SK-N-SH treated with all-trans-retinoic acid at 6 μM for 48 hours (cell line): ENCODE measurements at places on chromosomes 7 and 10.

DNA sequence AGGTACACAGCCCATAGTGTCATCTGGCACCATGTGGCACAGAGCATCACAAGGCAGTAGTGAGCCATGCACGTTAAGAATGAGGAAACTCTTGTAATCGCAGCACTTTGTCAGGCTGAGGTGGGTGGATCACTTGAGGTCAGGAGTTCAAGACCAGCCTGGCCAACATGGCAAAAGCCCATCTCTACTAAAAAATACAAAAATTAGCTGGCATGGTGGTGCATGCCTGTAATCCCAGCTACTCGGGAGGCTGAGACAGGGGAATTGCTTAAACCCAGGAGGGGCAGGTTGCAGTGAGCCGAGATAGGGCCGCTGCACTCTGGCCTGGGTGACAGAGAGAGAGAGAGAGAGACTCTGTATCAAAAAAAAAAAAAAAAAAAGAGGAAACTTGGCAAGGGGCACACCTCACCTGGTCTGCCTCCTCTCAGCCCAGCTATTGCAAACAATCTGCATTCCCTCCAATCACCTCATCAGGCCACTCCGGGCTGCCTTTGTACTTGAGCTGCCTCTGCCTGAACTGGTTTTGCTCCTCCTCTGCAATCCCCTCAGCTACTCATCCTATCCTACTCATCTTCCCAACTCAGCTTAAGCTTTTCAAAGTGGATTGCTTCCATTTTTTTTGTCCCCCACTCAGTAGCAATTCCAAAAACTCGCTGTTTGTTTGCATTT lies 46.0 kb upstream of the OPTN start:
- ATAC-seq, result no peak

DNA sequence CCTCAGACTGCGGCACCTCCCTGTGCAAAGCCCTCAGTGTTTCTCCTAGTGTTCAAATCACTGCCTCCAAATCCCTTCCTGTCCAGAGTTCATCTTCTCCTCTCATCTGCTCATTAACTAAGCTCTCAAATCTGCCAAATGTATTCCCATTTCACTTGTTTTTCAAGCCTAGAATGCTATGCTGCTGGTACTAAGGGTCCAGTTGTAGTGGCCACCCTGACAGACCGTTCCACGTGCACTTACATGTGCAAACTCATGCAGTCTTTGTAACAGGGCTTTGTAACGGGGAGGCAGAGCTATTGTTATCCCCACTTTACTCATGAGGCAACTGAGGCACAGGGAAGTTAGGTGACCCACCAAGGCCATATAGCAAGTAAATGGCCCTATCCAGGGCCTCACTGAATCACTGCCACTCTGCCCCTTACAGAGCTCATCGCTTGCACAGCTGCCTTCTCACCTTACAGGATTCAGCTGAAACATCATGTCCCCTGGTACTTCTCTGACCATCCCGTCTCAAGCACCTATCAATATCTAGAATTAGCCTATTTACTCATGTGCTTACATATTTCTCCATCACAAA lies 153.0 kb upstream of the PDE1C start:
- no peak for ATAC-seq

GRCh38 chr10:78894841-78895195 lies 173.9 kb upstream of the ZMIZ1 start:
- ATAC-seq, result no peak

DNA sequence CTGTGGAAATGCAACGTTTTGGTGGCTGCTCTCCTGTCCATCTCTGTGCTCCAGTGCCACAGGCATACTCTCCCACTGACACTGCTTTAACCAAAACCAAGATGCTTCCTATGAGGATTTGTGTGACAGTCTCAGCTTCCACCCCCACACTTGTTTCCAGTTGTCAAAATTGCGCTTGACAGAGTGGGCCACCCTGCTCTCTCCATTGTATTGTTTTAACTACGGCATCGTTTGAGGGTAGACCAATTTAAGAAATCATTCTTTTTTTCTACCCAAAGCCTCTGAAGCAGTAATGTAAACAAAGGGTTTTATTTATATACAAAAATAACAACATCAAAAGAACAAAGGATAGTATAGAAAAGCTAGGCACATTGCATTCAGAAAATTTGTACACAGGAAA lies 178.0 kb downstream of the INHBA start:
- ATAC-seq, result no peak

DNA sequence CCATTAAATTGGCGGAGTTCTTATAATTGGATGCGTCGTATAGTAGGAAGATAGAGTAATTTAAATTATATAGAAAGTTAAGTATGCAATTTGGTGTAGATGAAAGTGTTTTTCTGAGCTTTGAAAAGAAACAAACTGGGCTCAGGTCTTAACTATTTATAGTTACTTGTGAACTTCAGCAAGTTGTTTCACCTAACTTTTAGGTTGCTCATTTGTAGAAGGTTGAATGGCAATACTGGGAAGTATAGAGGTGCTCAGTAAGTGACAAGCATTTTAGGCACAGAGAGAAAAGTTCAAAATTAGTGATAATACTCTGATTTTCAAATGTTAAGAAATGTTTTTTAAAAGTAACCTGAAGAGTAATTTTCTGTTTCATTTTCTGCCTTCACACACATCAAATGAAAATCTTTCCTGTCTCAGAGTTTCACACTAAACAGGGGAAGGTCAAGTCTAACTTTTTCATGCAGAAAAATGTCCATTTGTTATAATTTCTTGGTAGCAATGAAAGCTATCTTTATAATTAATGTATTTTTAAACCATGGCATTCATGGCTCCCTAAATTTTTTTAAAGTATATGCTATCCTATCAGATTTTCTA lies 146.5 kb downstream of the PHF14 start:
- ATAC-seq, result no peak

DNA sequence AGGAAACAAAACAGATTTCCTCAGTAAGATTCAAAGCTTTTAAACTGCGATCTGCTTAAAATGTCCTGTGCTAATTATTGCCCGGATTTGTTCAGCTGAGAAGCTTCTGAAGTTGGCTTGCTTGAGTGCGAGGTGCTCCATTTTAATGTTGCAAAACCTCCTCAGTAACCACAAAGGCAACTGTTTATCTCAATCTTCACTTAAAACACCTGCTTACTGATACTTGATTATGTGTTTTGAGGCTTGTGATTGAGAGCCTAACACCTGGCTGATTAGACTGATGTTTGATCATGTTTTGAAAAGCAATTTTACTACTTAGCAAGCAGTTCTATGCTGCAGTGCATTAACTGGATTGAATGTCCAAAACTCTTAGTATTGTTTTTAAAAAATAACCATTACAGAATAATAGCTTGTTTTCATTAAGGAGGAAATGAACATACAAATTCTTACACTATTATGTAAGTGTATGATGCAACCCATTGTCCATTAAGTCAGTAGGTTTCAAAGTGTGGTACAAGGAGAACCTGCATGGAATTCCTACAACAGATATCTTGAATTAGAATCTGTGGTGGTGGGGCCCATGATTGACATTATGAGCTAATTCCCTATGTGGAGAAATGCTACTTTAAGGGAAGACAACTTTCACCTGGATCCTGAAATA lies 96.9 kb upstream of the FAM180A start:
- ATAC-seq, result no peak

DNA sequence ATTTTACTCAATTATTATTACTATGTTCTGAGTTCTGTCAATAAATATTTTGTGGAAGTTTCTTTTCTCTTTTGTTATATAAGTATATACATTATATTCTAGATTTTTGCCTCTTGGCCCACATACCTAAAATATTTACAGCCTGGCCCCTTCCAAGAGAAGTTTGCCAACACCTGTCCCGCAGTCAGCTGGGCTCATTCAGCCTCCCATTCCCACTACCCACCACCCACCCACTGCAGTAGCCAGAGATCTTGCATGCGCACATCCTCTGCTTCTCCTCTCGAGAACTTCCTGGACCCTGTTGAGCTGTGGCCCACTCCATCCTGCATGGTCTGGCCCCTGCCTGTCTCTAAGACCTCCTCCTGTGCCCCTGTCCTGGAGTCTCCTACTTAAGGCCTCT lies 33.6 kb downstream of the WIPF3 start:
- ATAC-seq, result 0 out of 3 replicates have a peak, but pooled peaks have one; percentile 15

- ATAC-seq, result no peak
Measured at GRCh38 chr7:116224492-116225098, 14.3 kb downstream of the TES start.

- ATAC-seq, result no peak
Measured at GRCh38 chr7:28729281-28729680, 228.8 kb downstream of the TRIL start.

DNA sequence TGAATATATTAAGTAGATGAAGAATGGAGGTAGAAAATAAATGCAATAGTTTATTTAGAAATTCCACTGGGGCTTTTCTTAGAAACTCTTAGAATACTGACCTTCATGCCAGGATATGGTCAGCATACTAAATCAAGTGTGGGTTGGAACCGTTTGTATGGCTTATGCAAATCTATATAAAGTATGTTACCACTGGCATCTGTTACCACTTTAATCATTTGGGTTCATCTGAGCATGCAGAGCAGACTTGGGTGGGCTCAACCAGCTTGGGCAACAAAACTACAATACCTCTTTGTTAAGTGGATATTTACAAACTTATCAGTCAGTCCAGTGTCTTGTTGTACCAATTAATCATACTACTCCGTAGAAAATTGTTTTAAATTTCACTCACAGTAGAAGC lies 125.8 kb downstream of the CRPPA start:
- no peak for ATAC-seq

DNA sequence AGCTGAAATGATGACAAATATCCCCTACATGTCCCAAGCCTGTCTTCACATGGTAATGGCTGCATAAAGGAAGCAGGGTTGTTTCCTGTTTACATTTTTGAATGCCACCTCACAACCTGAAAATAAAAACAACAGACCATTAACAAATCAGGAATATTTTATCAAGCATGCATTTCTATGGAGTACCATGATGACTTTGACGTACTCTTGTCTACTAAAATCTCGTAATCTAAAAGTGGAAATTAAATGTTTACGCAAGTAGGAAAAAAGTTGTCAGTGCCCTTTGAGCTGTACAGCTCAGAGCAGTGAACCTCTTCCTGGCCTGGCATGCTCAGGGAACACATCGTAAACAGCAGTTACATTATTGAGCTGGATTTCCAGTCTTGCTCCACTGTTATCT lies 194.1 kb downstream of the INHBA start:
- ATAC-seq, result no peak

DNA sequence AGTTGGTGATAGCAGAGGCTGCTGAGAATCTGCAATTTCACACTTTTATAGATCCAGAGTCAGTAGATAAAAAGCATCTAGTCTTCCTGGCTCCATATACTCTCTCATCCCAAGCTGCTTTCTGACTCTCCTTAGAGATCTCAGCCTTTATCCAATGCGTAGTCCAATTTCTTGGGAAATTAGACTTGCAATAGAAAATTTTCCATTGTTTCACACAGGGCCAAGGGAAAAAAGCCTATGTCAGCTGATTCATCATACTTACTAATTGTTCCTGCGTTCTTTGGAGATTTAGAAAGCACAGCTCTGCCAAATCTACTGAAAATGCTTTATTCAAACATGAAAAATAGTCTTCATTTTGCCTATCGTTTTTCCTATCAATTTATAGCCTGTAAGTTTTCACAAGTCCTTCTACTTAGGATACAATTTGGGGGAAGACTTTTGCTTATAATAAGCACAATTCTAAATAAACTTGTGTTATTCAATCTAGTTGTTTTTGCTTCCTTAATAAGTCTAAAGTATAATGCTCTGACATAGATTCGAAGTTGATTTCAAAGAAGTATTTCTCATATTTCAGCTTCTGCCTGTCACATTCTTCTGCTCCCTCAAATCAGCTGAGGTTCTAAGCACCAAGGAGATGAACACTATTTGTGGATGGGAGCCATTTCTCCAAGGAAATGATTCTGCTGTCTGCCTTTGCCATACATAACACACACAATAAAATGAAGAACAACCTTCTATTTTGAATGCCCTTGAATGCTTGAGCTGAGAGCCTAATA lies 165.4 kb downstream of the ADAM12 start:
- peak; percentile 12; the same call in 1 of the 3 replicates for ATAC-seq

DNA sequence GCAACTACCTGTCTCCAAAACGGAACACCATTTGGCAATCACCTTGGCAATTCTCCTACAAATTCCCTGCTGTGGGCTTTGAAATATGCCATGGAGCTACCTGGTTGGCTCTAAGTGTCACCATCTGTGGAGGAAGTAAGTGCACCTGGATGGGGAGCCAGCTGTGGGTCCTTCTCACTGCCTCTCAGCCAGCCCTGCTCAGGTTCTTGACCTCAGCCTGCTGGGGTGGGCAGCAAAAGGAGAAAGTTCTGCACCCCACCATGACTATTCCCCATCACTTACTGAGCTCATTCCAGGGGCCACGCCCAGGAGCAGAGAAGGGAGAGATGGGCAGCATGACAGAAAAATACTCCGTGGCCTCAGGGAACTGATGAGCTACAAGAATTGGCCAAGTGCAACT lies 158.7 kb downstream of the TNS3 start:
- ATAC-seq, result no peak

- ATAC-seq, result no peak
Measured at GRCh38 chr10:106679314-106679713, 485.2 kb downstream of the SORCS1 start.

- ATAC-seq, result no peak
Measured at GRCh38 chr7:129376778-129377700, 57.2 kb upstream of the STRIP2 start.
